ENCODE measurements at places on chromosomes 4 and X.

DNA sequence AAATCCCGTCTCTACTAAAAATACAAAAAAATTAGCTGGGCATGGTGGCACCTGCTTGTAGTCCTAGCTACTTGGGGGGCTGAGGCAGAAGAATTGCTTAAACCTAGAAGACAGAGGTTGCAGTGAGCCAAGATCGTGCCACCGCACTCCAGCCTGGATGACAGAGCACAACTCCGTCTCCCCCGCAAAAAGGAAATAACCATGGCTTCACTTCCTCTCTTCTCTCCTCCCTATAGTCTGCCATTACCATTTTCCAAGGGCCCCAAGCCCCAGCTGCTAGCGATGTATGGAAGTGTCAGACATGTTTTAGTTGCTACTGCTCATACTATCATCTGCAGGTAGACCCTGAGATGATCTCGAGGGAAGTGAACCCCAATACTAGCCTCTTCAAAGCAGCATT is 177.3 kb upstream of the FAM9B start:
- no peak for DNase-seq

GRCh38 chr4:93437991-93438390 is 390.6 kb upstream of the ATOH1 start:
- DNase-seq, result no peak

GRCh38 chr4:161303551-161303950 is 860.2 kb downstream of the FSTL5 start:
- no peak for DNase-seq

GRCh38 chr4:86967073-86967472 is 32.3 kb downstream of the AFF1 start:
- DNase-seq, result no peak

DNA sequence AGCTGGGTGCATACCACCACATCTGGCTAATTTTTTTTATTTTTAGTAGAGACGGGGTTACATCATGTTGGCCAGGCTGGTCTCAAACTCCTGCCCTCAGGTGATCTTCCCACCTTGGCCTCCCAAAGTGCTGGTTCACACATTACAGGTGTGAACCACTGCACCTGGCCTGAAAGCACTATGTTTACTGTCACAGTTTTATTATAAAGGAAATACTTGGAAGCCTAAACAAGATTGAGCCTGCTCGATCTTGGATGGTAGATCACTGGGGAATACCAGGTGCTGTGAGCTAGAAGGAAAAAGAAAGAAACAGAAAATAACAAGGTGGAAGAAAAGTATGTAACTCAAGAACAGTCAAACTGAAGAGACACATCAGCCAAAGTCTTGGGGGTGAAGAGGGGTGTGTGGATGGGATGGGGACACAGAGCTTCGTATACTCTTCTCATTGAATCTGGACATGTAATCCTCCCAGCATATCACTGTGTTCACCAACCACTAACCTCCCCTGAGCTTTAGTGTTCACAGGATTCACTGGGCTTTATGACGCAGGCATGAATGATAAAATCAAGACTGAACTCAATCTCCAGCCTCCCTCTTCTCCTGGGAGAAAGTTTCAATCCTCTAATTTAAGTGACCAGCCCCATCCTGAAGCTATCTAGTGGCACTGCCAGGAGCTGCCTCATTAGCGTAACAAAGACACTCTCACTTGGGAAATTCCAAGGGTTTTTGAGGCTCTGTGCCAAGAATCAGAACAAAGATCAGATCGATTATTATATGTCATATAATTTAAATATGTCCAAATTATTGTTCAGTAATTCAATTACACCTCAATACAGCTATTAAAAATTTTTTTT is 40.9 kb downstream of the PDS5A start:
- DNase-seq, result no peak

GRCh38 chr4:99763635-99764101 is 53.0 kb upstream of the DAPP1 start:
- no peak for DNase-seq

DNA sequence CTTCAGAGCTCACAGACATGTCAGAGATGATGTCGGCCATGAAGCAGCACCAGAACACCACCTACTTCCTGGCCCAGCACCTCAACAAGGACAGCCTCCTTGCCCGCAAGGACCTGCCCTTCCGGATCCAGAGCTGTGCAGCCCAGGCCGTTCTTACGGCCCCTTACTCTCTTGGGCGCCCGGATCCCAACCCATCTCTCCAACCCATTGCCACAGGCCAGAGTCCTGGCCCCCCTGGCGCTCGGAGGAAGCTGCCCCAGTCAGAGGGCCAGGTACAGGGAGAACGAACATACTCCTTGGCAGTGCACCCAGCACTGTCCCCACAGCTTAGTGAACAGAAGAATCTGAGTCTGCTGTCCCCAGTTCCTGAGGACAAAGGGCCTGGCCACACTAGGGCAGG is 27.9 kb upstream of the PRPS1 start:
- DNase-seq, result no peak

DNA sequence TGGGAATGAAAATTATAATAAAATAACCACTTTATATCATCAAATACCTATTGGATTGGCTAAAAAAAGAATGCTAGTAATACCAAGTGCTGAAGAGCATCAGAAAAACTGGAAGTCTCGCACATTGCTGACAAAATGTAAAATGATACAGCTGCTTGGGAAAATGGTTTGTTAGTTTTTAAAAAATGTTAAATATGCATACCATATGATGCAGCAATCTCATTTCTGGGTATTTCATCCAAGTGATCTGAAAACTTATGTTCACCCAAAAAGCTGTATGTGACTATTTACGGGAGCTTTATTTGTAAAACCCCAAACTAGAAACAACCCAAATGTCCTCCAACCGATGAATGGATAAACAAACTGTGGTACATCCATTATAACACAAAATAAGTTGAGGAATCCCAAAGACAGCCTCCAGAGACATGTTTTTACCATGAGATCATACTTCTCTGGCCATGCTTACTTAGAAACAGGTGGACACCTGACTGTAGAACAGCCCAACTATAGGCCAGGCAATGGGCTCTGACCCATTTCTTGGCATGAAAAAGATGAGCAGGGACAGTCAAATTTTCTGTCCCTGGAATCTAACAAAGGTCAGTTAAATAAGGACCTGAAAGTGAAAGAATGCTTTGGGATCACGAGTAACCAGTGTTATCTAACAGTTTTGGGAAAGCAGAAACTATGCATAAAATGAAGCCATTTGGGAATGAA is 47.5 kb upstream of the FAM120C start:
- DNase-seq, result no peak

GRCh38 chr4:181991369-181992108 is 251.7 kb upstream of the TENM3 start:
- DNase-seq, result no peak

DNA sequence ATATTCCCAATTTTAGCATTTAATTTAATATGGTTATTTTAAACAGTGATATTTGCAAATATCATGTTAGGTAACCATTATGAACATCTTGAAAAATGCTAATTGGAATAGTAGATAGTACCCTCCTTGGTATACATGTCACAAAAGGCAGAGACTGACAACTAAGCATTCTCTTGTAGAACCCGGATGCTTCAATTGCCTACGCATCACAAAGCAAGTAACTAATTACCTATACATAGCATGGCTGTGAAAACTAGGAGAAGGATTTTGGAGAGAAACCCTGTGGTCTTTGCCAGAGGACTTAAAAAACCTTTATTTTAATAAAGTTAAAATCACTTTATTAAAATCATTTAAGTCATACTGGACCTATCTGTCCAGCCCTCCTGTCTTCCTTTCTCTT is 764.1 kb upstream of the TENM3 start:
- DNase-seq, result no peak

DNA sequence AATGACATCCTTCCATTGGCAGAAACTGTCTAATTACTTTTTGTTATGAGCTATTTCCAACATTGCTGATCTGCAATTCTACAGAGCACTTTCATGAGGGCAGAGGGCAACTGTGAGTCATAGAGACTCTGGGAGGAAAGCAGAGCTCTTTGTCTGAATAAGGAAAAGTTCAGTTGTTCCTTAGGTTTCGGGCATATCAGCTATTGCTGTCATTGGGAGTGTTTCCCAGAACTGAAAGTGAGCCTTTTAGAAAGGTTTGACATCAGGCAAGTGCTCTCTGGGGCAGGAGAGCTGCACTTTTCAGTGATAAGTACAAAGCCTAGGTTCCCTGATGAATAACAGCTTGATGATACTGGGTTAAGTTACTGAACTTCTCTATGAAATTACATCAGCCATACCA is 119.2 kb upstream of the EDNRA start:
- DNase-seq, result no peak

DNA sequence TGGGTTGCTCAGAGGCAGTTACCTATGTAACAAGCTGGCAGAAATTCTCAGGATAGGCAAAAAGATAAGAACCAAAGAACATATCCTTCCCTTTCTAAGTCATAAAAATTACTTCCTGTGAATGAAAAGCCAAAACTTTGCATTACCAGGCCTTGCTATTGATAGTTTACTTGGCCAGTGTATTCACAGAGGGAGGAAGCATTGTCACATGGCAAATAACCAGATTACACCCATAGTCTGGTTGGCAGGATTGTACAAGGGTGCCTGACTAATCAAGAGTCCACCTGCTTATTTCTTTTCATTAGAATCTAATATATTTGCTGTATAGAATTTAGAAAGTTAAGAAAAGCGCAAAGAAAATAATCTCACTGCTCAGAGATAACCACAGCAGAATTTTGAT is 14.1 kb downstream of the XIAP start:
- no peak for DNase-seq

- no peak for DNase-seq
Measured at GRCh38 chr4:58175024-58175423, 1064.8 kb upstream of the IGFBP7 start.

GRCh38 chrX:47802589-47802988 is 34.1 kb upstream of the ZNF81 start:
- DNase-seq, result no peak

DNA sequence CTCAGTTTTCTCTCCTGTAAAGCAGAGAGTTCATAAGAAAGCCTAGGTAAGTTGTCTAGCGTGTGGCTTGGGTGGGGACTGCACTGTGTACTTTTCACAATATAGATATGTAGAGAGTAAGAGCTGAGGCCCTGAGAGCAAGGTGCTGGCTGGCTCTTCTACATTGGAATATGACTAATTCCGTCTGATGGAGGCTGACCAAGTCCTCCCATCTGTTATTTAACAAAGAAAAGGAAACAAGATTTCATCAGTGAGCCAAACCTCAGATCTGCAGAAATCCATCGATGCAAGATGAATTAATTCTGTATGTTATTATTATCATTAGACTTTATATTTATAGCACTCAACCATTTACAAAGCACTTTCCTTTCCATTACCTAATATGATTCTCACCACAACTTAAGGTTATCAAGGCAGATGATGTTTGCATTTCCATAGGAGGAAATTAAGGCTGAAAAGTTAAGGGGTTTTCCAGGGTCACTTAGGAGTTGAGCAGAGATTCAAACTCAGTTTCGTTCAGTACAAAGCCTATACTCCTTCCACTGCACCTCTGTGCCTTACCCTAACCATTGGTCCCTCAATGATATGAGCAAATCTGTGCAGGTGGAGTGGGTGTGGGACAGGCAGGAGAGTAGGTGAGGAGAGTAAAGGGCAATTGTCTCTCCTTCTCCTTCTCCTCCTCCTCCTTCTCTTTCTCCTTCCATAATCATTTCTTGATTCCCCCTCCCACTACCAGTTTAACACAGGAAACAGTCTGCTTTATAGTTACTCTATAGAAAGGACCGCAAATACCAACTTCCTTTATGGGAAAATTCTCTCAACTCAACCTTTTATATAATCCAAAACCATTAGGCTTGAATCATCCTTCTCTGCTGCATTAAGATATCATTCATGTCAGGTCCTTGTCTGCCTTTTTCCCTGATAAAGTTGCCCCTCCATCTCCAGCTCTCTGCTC is 27.6 kb upstream of the SRD5A3 start:
- DNase-seq, result no peak

GRCh38 chr4:27602172-27602571 is 741.5 kb downstream of the STIM2 start:
- DNase-seq, result no peak

GRCh38 chrX:29397506-29397905 is 810.3 kb downstream of the IL1RAPL1 start:
- no peak for DNase-seq

- DNase-seq, result no peak
Measured at GRCh38 chr4:2364654-2365053, 53.8 kb downstream of the ZFYVE28 start.

GRCh38 chrX:108558217-108558616 is 118.6 kb downstream of the COL4A5 start:
- no peak for DNase-seq

- no peak for DNase-seq
Measured at GRCh38 chr4:145566768-145567167, 52.4 kb upstream of the MMAA start.

DNA sequence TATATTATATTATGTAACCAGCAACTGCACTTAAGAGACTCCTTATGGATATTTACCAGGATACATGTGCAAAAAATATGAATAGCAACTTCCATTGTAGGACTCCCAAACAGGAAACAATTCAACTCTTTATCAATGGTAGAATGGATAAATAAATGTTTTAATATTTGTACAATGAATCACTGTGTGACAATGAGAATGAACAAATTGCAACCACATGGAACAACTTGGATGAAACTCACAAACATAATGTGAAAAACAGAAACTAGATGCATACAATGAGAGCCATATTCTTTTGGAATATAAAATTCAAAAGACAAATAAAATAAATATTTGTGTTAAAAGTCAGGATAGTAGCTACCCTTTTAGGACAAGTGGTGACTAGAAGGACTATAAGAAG is 1015.7 kb downstream of the TECRL start:
- DNase-seq, result no peak

DNA sequence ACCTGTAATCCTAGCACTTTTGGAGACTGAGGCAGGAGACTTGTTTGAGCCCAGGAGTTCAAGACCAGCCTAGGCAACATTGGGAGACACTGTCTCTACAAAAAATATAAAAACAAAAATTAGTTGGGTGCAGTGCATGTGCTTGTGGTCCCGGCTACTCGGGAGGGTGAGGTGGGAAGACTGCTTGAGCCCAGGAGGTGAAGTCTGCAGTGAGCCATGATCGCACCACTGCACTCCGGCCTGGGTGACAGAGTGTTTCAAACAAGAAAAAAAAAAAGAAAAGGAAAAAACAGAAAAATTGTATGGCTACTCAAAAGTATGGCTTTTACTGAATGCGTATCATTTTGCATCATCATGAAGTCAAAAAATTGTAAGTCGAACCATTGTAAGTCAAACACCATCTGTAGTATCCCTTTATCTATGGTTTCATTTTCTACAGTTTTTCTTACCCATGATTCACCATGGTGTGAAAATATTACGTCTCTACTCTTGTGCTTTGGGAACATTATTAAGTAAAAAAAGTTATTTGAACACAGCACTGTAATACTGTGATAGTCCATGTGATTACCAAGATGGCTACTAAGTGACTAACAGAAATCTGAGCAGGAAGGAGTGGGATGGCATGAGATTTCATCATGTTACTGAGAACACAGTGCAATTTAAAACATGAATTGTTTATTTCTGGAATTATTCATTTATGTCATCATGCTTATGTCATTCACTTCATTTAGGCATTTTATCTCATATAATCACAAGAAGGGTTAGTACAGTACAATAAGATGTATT is 26.5 kb upstream of the MANBA start:
- no peak for DNase-seq

- DNase-seq, result no peak
Measured at GRCh38 chr4:140252141-140252741, 98.3 kb upstream of the MAML3 start.
